Left kidney (tissue), 8 donors: ENCODE measurements at places on chromosomes 2 and 18. TPM values are rescaled to one million over a fixed set of nuclear protein-coding genes. Genes with fewer than 3 reads are reported as not detected.

- no peak for DNase-seq
These were observed 141.1 kb downstream of the EIPR1 start for GRCh38 chr2:3236300-3237045.

Gene BOK
- 15.1 TPM for polyA plus RNA-seq

- no peak for DNase-seq
These were observed 205.9 kb downstream of the PTGR3 start for GRCh38 chr18:75003039-75003438.

DNA sequence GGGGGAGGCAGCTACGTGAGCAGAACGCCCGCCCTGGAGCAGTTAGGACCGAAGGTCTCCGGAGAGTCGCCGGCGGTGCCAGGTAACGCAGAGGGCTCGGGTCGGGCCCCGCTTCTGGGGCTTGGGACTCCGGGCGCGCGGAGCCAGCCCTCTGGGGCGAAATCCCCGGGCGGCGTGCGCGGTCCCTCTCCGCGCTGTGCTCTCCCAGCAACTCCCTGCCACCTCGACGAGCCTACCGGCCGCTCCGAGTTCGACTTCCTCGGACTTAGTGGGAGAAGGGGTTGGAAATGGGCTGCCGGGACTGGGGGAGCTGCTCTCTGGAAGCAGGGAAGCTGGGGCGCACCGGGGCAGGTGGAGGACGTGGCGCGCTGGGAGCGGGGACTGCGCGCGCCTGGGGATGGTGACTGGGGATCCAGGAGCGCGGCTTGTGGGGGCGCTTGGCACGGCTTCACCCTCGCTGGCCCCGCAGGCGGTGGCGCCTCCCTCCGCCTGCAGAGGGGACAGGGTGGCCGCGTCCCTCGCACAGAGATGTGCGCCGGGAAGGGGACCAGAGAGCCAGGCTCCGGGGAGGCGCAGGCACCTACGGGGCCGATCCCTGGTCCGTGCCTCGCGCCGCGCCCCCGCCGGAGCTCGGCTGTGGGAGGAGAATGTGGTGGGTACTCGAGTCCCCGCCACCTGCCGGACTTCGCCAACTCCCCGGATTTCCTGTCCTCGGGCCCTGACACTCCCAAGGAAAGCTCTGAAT is 688 bp downstream of the CDH20 start:
- no peak for DNase-seq

Gene SAG
- polyA plus RNA-seq, result 0.13 TPM

Gene KANSL1L
- polyA plus RNA-seq, result 78.0 TPM

DNA sequence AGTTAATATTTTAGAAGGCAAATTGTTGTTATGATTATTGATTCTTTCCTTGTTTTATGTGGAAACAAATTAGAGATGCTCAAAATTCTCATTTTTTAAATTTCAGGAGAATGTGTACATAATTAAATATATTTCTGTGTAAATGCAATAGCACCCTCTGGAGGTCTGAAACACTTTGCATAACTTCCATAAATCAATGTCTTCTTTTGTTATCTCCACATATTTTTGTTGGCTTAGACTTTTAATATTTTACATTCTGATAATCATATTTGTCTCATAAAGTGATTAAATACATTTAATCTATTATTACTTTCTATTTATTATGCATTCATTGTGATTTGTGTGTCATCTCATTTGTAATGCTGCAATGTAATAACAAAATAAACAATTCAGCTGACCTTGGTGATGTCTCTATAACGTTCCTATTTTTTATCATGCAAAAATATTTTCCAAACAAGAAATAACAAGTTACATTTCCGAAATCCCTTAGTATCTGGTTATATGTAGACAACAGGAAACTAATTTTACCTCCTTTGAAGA is 201.8 kb upstream of the GALNT5 start:
- DNase-seq, result no peak

Gene STK25
- polyA plus RNA-seq, result 233 TPM

DNA sequence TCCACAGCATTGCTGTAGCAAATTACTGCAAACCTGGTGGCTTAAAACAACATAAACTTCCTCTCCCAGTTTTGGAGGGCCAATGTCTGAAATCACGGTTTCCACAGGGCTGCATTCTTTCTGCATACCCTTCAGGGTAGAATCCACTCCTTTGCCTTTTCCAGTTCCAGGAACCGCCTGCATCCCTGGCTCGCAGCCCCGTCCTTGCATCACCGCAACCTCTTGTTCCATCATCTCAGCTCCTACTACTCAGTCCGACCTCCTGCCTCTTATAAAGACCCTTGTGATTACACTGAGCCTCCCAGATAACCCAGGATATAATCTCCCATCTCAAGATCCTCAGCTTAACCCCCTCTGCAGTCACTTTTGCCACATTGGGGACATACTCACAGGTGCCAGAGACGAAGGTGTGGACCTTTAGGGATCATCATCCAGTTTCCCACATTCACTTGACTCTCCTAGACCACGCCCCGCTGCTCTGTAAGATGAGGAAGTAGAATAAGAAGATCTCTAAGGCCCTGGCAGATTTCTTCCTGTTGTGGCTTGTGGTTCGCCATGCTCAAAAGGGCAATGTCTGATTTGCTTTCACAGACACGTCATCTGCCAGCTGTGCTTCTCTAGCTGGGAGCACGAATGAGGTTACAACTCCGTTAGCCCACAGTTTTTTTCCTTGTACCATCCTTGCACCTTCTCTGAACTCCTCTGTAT is 103.6 kb upstream of the AGAP1 start:
- DNase-seq, result no peak

DNA sequence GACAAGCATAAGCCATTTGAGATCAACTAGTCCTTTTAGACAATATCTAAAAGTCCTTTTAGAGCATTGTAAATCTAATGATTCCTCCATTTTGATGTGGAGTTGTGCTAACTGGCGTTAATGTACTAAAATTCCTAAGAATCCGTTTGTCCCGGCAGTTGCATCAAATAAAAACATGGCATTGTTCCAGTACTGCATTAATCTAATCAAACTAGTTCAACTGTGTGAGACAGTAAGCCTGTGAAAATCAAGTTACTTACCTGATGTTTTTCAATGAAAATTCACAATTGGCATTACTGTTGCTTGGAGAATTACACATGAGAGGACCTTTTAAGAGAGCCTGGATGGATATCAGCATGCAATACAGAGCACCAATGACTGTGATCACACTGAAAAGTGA is 13.3 kb downstream of the TM4SF20 start:
- no peak for DNase-seq

DNA sequence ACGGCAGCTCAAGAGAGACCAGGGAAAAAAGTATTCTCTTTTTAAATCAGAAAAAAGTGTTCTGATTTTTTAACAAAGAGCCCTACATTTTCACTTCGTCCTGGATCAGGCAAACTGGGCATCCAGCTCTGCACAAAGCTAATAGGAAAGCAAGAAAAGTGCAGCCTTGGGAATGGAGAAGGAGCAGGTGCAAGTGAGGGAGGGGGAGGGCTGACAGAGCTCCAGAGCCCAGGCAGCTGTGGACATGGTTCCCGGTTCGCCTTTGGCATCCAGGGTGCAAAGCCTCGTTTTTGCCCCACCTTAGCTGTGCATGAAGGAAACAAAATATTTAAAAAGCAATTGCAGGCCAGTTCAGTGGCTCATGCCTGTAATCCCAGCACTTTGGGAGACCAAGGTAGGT is 82.2 kb downstream of the FAM124B start:
- no peak for DNase-seq
